Psoas muscle (tissue), 8 donors: ENCODE measurements at places on chromosomes 1 and 21. TPM values are rescaled to one million over a fixed set of nuclear protein-coding genes. Genes with fewer than 3 reads are reported as not detected.

LRRC7 gene
- not detected for total RNA-seq

LCE3D gene
- not detected for total RNA-seq

NPHS2 gene
- total RNA-seq = not detected

IRF6 gene
- total RNA-seq = 5.1 TPM

IL10RB gene
- 4.4 TPM for total RNA-seq

SPRR2E gene
- not detected for total RNA-seq

CNIH4 gene
- total RNA-seq = 31.1 TPM
